ENCODE measurements at places on chromosomes 6 and 20.

GRCh38 chr6:149995971-149996370 is 29.4 kb downstream of the RAET1L start:
- DNase-seq = no peak

GRCh38 chr20:3800256-3800877 is 4.3 kb downstream of the CDC25B start:
- no peak for DNase-seq

DNA sequence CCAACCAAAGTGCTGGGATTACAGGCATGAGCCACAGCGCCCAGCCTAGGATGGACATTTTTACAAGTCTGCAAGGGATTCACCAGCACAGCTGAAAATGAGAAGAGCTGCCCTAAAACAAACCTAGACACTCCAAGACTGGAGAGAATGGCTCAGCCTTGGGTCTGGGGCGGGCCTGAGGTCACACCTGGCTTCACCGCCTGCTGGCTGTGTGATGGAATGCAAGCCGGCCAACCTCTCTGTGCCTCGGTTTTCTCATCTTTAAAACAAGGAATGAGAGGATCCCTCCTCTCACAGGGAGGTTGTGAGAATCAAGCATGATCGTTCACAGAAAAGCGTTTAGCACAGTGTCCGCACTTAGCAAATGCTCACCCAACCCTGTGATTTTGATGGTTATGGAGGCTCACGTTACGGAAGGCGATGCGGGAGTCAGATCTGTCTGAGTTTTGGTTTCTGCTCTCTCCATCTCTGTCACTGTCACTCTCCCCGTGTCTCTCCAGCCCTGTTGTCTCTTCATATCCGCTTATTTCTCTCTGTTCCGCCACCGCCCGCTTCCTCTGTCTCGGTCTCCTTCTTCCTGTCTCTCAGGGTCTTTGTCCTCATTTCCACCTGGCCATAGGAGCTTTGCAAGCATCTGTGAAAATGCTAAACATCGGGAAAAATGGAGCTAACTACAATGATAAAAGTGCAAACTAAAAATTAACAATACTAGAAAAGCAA is 47.6 kb downstream of the CEBPB start:
- no peak for DNase-seq

DNA sequence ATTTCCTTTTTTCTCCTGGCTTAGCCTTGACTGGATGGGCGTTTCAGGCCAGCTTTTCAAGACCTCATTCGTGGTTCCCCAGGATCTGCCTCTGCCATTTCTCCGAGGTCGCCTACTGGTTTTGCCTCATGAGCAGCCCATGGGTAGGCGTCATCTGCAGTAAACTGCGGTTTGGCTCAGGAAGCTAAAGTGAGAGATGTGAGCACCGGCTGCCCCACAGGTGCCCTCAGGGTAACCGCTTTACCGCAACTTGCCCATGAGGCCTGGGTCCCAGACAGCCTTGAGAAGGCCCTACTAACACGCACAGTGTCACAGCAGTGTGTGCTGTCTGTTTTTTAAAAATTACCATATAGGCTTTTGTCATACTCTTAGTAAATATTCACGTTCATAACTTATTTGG is 53.4 kb upstream of the TBXT start:
- DNase-seq = no peak

GRCh38 chr6:132247381-132248159 is 153.7 kb downstream of the MOXD1 start:
- no peak for DNase-seq

GRCh38 chr6:129454488-129454887 is 255.5 kb downstream of the ARHGAP18 start:
- no peak for DNase-seq

- no peak for DNase-seq
These were observed 904.5 kb upstream of the EPHA7 start for GRCh38 chr6:94323853-94324252.

DNA sequence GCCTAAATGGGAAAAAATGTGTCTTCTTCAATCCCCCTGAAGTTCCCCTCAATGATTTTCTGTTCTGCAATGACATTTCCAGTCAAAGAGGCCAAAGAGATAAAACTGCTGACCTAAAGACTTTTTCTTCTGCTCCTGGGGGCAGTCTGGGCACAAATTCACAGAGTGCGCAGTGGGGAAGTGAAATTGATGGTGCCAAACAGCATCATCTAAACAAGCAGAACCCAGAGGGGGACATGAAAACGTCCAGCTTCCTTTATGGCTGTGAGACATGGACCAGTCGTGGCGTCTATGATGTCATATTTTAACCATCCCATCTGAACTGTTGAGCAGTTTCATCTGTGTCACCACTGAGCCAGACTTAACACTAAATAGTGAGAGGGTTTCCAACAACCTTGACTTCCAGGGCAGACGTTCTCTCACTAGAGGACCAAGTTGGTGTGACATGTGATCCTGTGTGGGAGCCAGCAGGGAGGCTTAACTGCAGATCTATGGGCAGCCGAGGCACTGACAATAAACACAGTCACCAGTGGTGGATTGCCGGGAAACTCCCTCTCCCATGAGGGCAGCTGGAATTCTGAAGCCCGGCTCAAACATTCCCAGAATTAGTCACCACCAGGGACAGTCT is 12.4 kb downstream of the SCML4 start:
- no peak for DNase-seq

DNA sequence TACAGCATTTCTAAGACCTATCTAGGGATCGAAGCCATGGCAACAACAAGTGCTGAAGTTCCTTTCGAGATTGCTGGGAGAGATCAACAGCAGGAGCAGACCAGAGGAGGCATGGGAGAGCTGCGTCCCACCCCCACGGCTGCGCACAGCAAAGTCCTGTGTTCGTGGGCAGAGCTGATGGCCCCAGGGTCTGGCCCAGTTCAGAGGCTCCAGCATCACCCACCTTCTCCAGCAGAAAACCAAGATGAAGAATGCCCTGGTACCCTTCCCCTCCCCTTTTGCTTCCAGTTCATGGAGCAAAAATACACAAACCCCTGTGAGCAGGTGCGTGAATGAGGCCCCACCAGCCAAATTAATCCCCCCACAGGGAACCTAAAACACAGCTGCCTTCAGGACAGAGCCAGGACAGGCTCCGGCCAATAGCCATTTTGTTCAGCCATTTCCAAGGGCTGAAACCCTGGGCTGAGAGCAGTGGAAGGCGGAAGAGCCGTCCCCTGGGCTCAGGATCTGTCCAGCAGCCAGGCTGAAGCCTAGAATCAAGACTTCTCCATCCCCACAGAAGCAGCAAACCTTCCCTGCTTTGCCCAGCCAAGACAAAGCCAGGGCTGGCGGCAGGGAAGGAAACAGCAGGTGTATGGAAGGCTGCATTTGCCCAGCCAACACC is 102.8 kb downstream of the PREX1 start:
- no peak for DNase-seq

GRCh38 chr20:21361266-21361665 is 36.1 kb downstream of the NKX2-4 start:
- no peak for DNase-seq

DNA sequence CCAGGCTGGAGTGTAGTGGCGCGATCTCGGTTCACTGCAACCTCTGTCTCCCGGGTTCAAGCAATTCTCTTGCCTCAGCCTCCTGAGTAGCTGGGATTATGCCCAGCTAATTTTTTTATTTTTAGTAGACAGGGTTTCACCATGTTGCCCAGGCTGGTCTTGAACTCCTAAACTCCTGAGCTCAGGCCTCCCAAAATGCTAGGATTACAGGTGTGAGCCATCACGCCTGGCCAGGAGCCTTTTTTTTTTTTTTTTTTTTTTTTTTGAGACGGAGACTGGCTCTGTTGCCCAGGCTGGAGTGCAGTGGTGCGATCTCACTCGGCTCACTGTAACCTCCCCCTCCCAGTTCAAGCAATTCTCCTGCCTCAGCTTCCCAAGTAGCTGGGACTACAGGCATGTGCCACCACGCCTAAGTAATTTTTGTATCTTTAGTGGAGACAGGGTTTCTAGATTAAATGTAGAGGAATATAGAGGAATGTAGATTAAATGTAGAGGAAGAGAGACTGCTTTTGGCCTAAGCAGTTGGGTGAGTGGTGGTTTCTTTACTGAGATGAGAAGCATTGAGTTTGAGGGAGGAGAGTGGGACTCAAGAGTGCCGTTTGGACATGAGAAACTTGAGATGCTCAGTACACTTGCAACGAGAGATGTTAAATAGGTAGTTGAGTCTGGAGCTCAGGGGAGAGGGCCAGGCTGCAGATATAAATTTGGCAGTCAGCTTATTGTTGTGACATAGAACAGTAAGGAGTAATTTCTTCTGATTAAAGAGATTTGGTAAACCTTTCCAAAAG is 16.7 kb downstream of the VAPB start:
- DNase-seq = no peak

DNA sequence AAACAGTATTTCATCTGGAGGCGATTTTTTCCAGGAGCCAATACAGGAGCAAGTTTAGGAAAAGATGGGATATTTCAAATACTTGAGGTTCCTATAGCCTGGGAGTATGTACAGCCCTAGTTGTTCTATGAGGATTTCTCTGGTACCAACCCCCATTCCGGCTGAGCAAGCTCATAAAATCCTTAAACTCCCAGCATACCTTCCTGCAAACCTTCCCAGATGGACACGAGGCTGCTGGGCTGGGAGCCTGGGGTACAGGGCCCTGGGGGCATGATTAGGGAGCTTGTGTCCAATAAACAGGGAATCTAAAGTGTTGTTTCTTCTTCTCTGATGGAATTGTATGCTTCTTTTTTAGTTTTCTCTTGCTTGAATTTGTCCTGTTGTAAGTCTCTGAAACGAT is 1.5 kb downstream of the PRRC2A start:
- DNase-seq = no peak

- no peak for DNase-seq
These were observed 972 bp downstream of the RNF8 start for GRCh38 chr6:37354526-37355384.

DNA sequence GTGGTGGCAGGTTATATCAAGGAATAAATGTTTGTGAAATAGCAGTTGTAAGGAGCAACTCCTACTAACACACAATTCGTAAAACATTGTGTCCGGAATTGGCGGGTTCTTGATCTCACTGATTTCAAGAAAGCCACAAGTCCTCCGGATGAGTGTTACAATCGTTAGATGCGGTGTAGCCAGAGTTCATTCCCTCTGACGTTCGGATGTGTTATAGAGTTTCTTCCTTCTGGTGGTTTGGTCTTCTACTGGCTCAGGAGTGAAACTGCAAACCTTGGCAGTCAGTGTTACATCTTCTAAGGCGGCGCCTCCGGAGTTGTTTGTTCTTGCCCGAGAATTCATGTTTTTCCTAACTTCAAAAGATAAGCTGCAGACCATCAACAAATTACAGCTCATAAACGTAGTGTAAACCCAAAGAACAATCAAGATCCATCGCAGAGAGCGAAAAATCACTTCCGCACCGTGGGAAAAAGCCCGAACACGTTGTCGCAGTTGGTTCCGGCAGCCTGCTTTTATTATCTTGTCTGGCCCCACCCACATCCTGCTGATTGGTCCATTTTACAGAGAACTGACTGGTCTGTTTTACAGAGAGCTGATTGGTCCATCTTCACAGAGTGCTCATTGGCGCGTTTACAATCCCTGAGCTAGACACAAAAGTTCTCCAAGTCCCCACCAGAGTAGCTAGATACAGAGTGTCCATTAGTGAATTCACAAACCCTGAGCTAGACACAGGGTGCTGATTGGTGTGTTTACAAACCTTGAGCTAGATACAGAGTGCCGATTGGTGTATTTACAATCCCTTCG is 58.2 kb downstream of the TRIM27 start:
- no peak for DNase-seq

- no peak for DNase-seq
These were observed 88.2 kb downstream of the FOXF2 start for GRCh38 chr6:1477432-1478090.

DNA sequence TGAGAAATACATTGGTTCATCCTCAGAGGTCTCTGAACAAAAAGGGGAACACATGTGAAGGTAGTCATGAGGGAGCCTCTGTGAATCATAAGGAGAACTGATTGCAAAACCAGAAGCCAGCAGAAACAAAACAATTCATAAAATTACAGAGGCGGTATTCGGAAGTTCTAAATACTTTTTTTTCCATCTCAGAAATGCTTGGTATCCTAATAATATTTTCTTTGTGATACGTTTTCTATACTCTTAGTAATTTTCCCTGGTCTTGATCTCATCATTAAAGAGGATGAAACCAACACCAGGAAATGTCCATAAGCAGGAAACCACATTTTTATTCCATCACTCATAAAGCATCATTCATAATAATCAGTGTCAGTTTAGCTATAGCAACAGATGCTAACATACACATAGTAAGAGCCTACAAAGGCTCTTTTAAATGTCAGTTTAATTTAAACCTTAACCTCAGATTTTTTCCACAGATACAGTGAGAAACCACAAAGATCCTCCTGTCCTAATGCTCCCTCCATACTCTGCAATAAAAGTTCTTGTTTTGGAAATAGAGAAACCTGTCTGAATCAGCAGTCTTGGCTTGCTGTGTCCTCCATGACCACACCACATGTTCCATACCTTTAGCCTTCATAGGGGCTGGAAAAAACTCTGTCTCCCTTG is 29.2 kb downstream of the SGK1 start:
- no peak for DNase-seq
